Activated CD4-positive, CD25-positive, alpha-beta regulatory T cell (primary cell): ENCODE measurements at places on chromosomes 1 and 21.

DNA sequence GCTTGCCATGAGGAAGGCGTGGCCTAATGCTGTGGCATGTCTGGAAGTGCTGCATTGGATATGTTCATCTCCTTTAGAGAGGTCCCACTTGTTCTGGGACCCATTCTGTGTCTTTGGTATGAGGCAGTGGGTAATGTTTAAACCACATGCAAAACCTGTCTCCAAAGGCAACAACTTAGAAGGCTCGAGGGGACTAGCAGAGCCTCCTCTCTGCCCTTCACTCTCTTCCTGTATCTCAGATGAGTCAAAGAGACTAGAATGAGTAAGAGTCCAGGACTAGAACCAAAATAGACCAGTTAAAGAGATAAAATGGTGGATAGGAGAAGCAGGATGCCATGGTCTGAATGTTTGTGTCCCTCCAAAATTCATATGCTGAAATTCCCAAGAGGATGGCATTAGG, 220.8 kb upstream of the KIAA0040 start:
- DNase-seq: no peak

DNA sequence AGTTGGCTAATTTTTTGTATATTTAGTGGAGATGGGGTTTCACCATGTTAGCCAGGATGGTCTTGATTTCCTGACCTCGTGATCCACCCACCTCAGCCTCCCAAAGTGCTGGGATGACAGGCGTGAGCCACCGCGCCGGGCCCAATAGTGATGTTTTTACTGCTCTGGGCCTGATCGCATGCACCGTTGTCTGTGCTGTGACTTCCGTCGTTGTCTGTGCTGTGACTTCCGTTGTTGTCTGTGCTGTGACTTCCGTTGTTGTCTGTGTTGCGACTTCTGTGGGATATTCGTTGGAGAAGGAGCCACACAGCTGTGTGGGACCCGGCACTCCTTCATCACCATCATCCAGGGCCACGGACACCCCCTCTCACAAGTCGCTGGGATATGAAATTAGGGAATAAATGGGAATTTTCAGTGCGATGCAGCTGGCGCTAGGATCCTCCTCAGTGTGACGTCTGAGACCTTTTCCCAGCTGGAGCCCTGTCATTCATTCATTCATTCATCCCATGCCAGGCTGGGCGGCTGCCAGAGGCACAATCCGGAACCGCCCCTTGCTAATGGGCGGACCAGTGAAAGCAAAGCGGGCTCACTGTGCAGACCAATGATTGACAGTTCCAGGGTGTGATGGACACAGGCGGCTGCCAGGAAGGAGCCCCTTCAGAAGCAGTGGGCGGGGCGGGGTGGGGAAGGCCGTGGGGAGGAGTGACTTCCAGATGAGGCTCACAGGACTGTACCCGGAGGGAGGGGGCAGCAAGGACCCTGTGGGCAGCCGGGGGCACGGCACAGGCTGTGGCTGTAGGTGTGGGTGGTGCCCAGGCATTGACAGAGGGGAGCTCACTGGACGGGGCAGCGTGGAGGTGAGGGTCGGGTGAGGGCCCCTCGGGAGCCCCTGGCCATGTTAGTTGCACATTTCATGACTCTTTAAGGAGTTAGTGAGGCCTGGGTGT, 48.9 kb downstream of the PRKCZ start:
- DNase-seq: no peak

- no peak for DNase-seq
Measured at GRCh38 chr1:221718381-221719277, 23.3 kb downstream of the DUSP10 start.

DNA sequence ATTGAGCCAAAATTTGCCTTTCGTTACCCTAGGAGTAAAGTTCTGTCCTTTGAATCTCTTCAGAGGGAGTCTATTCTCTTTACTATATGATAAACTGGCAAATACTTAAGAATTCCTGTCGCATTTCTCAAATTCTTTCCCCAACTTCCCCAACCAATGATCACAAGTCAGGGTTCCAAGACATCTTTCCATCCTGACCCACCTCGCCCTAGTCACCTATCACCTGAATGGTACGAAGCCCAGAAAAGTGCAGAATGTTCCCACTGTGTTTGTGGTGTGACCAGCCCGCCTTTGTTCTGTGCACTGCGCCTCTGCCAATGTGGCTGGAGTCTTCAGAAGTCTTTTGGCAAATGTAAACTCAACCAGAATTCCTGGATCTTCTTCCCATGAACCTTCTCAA, 132.5 kb downstream of the RNF220 start:
- DNase-seq: no peak

- no peak for DNase-seq
Measured at GRCh38 chr1:224783006-224783651, 146.3 kb upstream of the DNAH14 start.

- DNase-seq: no peak
Measured at GRCh38 chr1:84830136-84830535, 62.9 kb downstream of the LPAR3 start.

GRCh38 chr1:36829961-36830360, 204.4 kb downstream of the GRIK3 start:
- no peak for DNase-seq

DNA sequence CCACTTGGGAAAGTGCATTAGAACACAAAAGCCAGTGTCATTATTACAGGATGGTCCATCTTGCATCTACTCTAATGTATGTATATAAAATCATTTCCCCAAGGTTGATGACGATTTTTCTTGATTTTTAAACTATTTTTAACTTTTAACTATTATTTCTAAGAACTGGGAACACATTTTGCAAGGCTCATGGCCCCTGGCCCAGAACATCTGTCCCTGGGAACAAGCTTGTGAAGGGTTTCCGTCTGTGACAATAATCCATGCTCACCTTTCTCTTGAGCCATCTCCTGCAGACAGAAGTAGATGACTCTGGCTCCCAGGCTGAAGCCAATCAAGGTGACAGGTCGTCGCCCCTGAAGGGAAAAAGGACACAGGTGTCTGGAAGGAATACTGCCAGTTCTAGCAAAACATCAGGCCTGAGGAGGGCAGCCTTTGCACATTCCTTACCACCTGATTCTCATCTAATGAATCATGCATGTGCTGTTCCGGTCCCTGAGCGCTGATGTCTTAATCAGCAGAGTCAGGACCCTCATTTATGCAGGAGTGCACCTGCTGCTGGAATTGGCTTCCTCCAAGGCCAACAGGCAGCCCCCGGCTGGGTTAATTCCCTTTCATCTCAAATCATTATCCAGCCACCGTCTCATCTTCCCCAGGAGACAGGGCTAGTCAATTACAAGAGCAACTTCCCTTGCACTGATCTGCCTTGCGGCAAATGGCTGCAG, 62.5 kb downstream of the TMCO4 start:
- no peak for DNase-seq

DNA sequence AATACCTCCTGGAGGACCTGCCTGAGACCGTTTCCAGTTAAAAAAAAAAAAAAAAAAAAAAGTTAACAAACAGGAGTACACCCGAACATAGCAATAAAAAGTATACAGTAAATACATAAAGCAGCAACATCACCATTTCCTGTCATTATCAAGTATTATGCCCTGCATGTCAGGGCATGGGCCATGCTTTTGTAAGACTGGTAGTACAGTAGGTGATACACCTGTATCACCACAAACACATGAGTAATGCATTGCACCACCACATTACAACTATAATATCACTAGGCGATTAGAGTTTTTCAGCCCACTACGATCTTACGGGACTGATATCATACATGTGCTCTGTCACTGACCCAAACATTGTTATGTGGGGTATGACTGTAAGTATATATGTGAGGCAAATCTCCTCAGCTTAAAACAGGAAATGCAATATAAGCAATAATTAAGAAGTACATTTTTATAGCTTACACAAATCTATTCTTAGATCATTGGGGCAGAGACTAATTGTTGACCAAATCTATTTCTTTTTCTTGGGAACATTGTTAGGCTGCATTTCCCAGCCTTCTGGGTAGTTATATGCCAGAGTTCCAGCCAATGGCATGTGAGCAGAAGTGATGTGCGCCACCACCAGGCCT, 98.1 kb downstream of the PLD5 start:
- no peak for DNase-seq

- DNase-seq: no peak
Measured at GRCh38 chr1:246526380-246526779, 19.3 kb upstream of the SMYD3 start.

DNA sequence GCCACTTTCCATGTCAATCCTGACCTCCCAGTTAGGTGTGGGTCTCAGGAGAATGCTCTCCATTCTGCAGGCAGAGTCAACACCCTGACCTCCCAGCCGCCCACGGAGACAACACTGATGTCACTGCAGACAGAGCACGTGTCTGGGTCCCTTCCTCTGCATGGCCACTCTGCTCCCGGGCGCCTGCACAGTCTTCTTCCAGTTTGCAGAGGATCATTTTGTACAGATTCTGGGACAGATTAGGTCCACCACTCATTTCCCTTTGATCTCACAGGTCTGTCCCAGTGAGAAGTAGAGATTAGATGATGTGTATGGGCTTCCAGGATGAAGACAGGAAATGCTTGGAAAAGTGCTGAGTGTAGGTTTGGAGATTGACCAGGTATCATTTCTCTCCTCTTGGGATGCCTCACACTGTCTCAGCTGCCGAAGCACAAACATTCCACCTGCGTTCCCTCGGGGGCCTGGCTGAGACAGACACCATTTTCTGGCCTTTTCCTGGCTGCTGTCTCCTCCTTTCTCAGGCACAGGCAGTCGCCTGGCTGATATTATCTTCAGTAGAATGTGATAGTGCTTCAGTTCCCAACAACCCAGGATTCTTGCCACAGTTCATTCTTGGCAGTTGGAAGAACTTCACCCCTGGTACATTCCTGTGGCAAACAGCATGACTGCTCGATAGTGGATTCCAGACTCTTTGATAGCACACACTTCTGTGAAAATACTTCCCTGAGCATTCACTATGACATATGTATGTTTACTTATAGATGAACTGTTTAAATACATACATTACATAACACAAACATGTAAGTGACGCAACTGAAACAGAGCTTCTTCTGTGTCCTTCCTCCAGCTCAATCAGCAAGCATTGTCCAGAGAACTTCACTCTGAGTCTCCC, 7.9 kb downstream of the MYBPHL start:
- DNase-seq: no peak

- DNase-seq: no peak
Measured at GRCh38 chr1:161111527-161111926, 6.3 kb downstream of the PFDN2 start.

GRCh38 chr1:6461538-6462411, 4.2 kb downstream of the TNFRSF25 start:
- no peak for DNase-seq

DNA sequence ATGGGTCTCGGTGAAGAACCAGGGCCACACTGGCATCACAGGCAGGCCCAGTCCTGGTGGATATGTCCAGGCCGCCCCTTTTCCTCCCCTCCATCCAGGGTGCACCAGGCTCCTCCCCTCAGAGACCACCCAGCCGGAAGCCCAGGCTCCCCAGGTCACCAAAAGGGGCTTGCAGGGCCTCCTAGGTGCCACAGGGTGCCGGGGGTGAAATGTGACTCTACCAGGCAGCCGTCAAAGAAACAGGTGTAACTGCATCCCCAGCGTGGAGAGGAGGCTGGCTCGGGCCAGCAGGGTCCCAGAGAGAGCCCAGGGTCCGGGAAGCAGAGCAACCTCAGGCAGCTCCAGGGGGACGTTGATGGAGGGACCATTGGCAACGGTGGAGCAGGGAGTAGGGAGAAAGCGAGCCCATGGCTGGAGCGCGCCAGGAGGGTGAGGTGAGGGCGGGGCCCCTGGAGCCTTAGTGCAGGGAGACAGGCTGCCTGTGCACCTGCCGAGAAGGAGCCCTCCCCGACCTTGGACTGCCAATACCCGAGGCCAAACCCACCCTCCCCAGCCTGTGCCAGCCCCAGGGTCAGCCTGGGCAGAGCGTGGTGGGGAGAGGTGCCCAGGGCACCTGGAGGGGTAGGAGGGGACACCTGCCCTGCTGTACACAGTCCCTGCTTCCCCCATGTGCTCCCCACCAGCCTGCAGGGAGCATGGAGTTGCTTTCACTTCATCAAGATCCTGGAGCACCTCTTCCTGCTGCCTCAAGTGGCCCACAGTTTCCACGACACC, 48.3 kb upstream of the POFUT2 start:
- no peak for DNase-seq

DNA sequence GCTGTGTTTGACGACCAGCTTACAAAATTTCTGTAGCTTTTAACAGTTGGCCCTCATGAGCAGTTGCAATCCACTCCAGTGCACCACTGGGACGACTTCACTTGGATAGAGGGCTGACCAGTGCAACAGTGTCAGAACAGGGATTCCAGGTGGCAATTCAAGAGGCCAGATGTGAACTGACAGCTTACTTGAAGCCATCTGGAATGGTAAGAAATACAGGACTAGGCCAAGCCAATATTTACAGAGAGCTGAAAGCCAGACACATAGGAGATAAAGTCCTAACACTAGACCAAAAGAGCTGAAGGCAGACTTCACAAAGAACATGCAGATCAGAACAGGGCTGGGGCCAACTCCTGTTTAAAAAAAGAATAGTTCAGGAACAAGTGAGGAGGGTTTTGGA, 93.5 kb upstream of the NFIA start:
- no peak for DNase-seq

DNA sequence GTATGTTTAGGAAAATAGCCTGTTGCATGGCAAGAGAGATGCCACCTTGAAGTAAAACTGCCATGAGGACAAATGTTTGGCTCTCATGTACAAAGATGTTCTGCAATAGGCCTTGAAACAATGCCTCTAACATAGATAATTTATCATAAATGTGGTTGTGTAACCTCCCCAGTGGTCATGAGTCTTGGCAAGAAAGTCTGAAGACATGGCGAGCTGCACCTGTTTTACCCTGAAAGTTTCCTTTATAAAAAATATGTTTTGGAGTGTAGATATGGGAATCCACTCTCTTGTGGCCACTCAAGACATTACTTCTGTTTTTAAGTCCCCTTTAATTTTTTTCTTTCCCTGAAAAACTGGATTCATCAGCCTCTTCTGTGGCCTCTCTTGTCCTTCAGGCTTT, 2217.1 kb downstream of the NCAM2 start:
- no peak for DNase-seq

- DNase-seq: no peak
Measured at GRCh38 chr1:2213576-2214505, 14.3 kb upstream of the SKI start.
